ENCODE measurements at places on chromosomes 5 and 9. TPM values are rescaled to one million over a fixed set of nuclear protein-coding genes. Genes with fewer than 3 reads are reported as not detected.

CCDC192 gene
- total RNA-seq = not detected

DNA sequence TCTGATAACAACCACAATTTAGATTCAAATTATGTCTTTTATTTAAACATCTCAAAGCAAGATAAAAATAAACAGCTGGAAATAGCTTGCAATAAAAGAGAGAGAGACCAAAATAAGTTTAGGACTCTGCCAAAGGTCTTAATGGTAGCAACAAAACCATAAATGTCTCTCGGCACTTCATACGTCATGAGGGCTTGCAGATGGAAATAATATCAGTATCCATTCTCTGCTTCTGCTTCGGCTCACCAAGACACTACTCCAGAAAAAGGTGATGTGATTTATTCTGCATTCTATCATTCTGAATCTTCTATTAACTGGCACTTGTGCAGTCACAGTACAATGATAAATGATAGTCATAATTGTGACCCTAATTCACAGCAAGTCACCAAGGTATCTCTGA, 56.1 kb downstream of the EBF1 start:
- DNase-seq = no peak

- DNase-seq = no peak
These were observed 4.2 kb downstream of the ABCA1 start for GRCh38 chr9:104923740-104924139.

DNA sequence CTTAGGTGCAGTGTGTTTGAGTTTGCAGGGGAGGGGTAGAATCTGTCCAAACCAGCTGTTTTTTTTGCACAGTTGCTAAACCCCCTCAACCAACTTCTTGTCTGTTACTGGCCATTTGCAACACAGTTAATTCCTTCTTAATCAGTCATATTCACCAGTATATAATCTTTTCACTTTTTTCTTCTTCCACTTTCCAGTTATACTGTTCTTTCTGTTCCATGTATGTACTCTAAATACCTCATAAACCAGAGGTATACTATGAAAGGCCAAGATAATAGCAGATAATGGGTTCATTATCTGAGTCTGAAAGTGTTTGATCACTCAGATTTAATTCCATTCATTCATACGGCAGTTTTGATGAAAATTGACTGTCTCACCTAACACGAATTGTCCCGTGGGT, 11.1 kb downstream of the SMAD5 start:
- DNase-seq = no peak
